ENCODE measurements at places on chromosomes 6 and 20.

DNA sequence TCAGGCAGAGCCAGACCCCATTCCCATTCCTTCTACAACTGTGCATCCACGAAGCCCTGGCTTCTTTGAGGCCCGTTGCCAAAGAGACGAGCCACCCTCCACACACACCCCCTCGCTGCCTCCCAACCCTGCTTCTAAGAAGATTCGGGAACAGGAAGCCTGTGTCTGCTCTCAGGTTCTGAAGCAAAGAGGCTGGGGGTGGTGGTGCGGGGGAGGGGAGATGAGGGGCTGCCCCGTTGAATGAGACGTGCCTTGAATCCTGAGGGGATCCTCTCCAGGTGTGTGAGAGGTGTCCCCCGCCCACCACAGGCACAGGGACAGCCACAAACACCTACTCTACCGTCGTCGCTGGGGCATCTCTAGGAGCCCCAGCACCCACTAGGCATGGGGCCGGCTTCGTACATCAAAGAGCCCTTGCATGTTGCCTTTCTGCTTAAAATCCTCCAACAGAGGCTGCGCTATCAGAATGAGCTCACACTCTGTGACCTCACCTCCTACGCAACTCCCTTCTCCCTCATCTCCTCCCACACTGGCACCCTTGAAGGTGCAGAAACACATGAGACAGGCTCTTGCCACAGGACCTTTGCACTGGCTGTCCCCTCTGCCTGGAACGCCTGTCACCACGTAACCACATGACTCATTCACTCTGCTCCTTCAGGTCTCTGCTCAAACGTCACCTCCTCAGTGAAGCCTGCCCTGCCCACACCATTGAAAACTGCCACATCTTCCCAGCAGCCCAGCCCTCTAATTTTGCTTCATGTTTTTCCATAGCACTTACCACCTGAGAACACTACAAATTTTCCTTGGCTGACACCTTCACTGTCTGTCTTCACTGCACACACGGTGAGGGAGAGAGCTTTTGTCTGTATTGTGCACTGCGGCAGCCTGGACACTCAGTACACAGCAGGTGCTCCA lies 58.5 kb downstream of the PREX1 start:
- no peak for DNase-seq

DNA sequence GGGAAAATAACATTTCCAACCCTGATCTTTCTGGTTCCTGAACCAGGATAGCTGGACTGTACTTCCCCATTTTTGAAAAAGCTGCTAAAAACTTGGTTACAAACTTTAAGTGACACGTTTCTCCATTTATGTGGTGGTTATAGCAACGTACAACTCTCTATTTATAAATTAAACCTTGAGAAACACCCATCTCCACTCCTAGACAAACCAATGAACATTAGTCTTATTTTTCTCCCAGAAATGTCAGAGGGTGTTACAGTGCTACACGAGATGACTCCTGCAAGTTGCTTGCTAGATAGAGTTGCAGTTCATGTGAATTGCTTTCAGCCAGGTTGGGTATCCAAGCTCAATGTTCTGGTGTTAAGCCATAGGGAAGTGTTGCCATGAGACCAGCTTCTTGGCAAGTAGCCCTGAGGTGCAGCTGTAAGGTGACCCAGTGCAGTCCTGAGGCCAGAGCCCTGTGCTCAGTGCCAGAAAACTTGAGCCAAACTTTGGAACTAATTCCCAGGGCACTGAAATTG lies 51.3 kb upstream of the REV3L start:
- DNase-seq, result peak; percentile 36

DNA sequence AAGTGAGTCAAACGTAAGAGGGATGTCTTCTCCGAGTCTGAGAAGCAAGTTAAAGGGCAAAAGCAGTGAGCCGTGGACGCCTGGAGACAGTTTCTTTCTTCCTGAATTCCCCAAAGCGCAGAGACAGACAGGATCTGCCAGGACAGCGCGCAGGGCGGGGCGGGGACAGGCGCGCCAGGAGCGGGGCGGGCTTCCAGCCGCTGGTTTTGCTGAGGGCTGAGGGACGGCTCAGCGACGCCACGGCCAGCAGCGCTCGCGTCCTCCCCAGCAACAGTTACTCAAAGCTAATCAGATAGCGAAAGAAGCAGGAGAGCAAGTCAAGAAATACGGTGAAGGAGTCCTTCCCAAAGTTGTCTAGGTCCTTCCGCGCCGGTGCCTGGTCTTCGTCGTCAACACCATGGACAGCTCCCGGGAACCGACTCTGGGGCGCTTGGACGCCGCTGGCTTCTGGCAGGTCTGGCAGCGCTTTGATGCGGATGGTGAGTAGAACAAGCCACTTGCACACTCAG lies at the start of gene SCGN:
Gene SCGN (plus strand): TSS at position 209 of the 509 bp plus-strand sequence. CDS start 189 bp downstream, at position 398.
- peak; percentile 78 for DNase-seq

DNA sequence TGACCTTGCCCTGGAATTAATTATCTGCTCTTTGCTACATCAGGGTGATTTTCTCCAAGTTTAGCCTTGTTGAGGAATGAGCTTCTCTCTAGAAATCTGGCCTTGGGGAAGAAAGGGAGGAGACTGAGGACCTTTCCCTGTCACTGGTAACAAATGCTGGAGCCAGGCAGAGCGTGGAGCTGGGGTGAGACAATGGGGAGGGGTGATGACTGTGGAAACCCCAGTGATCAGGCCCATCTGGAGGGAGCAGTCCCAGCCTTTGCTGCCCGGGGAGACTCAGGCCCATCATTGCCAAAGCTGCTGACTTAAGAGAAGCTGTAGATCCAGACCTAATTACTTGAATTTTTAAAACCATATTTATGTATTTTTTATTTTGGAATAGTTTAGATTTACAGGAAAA lies 31.3 kb downstream of the BCAS4 start:
- DNase-seq, result peak; percentile 15

- no peak for DNase-seq
These were observed 10.1 kb downstream of the PPP1R3G start for GRCh38 chr6:5095236-5095635.

DNA sequence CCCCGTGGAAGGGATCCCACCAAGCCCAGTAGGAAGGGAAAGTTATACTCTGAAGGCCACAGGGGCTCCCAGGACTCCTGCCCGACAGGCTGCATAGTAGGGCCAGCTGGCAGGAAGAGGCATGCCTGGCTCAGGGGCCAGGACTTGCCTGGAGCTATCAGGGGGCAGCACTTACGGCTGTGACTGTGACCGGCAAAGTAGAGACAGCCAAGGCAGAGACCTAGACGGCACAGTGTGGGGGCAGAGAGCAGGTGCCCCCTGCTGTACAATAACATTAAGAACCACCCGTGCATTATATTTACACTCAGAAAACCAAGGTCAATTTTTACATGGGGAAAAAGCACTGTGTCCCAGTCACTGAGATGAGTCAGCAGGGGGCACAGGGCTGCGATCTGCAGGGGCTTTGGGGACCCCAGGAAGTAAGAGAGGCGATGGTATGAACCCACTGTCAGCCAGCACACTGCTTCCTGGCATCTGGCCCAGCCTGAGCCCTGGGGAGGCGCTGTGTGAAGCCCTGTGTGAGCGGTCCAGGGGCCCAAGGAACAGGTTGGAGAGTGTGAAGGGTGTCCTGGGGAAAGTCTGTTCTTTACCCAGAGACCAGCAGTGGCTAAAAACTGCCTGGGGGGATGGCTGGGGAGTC lies 9.9 kb downstream of the CCDC167 start:
- DNase-seq, result no peak

DNA sequence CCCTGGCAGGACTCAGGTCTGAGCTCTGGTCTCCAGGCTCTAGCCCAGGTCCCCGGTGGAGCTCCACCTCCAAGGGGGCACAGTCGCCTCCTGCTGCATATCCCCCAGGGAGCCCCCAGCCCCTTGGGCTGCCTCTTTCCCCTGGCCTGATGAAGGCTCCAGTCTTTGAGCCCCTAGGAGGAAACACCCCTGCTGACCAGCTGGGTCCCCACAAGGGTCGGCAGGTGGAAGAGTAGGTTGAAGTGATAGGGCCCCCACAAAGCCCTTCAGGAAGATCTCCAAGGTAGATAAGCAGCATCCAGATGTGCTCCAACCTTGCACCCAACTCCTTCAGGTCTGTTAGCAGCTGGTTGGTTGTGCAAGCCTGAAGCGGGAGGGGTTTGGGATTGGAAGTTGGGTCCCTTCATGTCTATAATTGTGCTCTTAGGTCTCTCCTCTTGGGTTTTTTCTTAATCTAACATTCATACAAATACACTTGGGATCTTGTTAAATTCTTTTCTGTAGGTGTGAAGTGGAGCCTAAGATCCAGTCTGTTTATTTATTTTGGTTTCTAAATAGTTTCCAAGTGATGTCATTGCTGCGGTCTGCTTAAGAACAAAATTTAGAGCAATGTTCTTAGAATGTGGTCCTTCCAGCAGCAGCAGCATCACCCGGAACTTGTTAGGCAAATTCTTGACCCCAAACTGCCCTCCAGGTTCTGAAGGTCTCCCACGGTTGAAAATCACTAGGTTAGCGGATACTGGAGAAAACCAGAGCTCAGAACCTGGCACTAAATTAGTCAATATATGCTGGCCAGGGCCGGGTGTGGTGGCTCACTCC lies 5.1 kb downstream of the UBE2C start:
- DNase-seq, result peak; percentile 50

- DNase-seq, result no peak
These were observed 7.7 kb downstream of the GABRR1 start for GRCh38 chr6:89209457-89209856.

GRCh38 chr20:46458866-46459750 lies 52.7 kb upstream of the ELMO2 start:
- DNase-seq, result peak; percentile 59

GRCh38 chr6:20801595-20801994 lies 267.3 kb downstream of the CDKAL1 start:
- DNase-seq, result no peak

GRCh38 chr20:1907586-1907985 lies 12.4 kb downstream of the SIRPA start:
- DNase-seq, result no peak

GRCh38 chr20:16975682-16976081 lies 227.5 kb downstream of the OTOR start:
- no peak for DNase-seq

- DNase-seq, result peak; percentile 94
These were observed 36.8 kb downstream of the ZMYND8 start for GRCh38 chr20:47319517-47320252.

DNA sequence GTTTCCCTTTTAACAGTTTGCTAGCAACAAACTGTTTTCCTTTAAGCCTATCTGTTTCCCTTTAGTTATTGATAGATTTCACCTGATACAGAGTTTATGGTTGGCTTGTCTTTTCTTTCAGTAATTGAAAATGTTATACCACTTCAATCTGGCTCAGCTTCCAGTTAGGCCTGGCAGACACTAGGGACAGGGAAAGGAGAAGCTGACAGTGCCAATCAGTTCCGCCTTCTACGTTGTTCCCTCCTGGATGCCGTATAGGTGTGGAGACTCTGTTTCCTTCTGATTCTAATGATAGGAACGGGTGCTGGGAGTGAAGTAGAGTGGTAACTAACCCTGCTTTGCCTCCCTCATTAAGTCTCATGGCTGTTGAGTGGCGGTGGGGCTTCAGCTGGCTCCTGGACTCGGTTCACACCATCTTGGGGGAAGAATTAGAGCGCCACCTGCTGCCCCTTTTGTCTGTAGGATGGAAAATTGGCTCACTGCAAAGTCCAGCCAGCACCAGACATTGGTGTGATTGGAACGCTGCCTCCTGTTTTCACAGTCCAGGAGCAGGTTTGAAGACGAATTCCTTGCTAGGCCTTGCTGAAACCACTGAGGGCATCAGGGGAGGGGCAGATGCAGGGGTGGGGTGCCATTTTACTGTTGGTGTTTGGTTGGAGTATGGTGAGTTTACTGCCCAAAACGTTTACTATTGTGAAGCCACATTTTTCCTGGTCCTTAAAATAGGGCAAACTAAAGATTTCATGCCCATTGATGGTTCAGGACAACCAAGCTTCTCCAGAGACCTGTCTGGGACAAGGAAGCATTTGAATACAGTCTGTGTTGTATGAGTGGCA lies 1729.5 kb downstream of the GRIK2 start:
- DNase-seq, result peak; percentile 69

DNA sequence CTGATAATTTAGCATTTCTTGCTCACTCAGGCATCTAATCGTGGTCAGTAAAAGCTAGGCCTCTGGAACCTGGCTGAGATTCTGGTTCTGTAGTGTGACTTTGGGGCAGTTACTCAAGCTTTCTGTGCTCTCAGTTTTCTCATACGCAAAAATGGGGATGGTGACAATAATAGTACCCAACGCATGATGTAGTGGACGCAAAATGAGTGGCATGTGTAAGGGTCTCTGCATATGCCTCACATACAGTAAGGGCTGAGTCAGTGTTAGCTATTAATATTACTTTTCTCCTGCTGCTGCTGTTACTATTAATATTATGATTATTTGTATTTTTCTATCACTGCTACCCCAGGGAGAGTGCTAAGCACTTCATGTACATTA lies 686 bp downstream of the GINS1 start:
- DNase-seq, result no peak

GRCh38 chr6:52216932-52217575 lies 27.2 kb downstream of the IL17F start:
- no peak for DNase-seq

DNA sequence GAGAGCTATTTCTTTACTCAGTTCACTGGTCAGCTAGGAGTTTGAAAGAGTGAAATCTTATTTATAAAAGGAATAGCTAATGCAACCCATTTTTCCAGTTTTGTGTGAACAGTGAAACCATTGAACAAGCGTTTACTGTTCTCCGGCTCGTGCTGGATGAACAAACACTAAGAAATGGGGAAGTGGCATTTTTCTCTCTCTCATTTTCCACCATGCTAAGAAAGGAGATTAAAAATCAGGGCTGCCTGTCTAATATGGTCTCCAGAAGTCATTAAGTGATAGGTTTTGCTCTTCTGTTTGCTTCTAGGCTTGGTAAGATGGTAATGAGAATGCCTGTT lies 774 bp upstream of the SFT2D1 start:
- peak; percentile 26 for DNase-seq

DNA sequence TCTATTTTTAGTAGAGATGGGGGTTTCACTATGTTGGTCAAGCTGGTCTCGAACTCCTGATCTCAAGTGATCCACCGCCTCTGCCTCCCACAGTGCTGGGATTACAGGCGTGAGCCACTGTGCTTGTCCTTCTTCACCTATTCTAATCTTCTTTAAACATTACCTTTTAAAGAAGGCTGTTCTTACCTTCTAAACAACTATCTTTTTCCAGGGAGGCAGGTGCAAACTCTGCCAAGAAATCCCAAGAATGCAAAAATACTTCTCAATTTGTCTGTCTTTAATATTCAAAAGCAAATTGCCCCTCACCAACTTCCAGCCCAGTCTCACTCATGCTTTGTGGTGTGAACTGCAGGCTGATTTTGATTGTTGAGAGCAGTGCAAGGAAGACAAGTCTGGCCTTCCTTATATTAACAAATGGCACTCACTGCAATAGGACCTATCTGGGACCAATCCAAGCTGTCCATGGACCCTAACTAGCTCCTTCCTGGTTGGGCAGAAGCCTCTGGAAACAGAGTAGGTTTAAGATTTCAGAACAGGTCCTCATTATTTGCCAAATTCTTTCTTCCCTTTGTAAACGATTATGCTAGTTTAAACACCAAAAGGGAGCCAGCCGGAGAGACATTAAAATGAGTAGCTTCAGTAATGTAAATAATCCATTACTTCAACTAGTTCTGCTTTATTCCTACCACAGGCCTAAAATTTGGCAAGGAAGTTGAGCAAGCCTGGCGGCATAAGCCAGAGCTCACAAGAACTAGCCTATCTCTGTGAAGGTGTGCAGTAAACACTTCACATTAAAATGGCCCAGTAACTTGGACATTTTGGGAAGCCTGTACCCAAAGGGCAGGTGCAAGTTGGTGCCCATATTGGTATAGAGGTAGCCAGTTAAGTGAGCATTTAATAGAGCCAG lies 1.6 kb downstream of the SCAND1 start:
- peak; percentile 30 for DNase-seq

- DNase-seq, result no peak
These were observed 91.4 kb downstream of the TAF4 start for GRCh38 chr20:61974357-61974665.

- no peak for DNase-seq
These were observed 14.7 kb downstream of the NRSN2 start for GRCh38 chr20:361561-361960.

GRCh38 chr6:157898640-157899039 lies 75.6 kb downstream of the SNX9 start:
- no peak for DNase-seq

Measured in lung (tissue), 17 donors.